ENCODE measurements at places on chromosomes 4 and X.
A peak's percentile ranks its signal among the peaks of the same experiment; 100 is the strongest.

DNA sequence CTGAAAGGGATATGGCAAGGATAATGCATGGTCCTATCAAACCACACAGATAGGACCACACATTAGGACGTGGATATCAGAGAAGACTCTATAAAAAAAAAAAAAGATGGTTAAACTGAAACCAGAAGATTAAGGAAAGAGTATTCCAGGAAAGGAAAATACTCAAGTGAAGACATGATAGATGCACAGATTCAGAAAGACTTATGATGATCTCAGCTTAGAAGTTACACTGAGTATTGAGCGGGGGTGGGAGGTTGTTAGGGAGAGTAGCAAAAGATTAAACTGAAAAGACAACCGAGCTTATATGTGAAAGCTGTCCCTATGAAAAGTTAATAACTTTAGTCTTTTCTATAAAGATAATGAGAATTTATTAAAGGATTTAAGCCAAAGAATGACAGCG lies 211.0 kb upstream of the EMCN start:
- DNase-seq = no peak

DNA sequence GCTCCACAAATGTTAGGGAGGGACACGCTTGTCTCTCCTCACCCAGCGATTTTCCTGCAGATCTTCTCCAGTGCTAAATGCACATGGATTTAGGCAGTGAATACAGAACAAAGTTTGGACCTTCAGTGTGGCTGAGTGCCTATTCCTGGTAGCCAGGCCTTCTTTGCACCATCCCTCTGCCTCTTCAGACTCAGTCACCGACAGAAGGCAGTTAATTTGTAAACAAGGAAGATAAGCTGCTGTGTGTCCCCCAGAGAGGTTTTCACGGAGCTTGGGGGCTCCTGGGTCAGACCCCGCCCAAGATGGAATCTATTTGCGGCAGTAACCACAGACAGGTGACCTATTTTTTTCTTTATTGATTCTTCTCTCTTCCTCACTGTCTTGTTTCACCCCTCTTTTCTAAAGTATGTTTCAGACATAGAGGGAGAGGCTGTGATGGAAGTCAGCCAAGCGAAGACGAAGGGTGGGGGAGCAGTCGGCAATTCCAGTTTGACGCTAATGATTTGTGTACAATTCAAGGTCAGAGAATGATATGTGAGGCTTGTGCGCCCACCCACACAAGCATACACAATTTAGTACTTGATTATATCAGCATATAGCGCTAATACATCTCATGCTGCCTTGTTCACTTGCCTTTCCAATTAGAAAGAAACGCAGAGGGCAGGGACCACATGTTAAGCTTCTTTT lies 200.8 kb downstream of the MGST2 start:
- peak; percentile 57 for DNase-seq

DNA sequence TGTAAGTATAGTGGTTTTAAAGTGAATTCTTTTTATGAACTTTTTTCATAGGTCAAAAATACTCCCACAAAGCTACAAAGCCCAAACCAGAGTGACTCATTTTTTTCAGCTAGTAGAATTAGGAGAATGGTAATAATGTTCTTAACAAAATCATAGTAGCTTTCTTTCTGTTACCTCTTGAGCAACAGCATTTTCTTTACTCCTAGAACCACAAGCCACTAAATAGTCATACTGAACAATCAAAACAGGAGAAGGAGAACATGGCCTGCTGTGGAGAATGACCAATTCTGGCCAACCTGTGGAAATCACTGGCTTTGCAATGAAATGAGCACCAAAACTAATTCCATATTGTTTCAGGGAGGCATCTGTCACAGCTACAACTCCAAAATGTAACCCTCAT lies 112.9 kb downstream of the AMMECR1 start:
- no peak for DNase-seq

GRCh38 chrX:79623098-79623762 lies 256.1 kb upstream of the ITM2A start:
- no peak for DNase-seq

DNA sequence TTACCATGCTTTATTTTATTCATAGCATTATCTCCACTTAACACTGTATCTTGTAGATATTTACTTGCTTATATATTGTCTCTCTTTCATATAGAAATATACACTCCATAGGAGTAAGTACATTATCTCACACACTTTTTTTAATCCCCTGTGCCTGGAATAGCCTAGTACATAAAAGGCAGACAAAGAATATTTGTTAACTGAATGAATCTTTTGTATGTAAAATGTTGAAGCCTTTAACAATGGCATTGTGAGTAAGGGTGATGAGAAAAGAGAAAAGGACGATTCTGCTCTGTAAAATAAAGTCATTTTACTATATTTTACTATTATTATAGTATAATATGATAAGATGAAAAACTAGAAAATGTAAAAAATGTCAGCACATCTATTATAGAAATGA lies 97.7 kb upstream of the PDHA2 start:
- DNase-seq = no peak

- no peak for DNase-seq
Observed at GRCh38 chrX:24231641-24232179, 82.2 kb downstream of the SUPT20HL2 start.
